ENCODE measurements at places on chromosomes 3 and 15.
A peak's percentile ranks its signal among the peaks of the same experiment; 100 is the strongest.

DNA sequence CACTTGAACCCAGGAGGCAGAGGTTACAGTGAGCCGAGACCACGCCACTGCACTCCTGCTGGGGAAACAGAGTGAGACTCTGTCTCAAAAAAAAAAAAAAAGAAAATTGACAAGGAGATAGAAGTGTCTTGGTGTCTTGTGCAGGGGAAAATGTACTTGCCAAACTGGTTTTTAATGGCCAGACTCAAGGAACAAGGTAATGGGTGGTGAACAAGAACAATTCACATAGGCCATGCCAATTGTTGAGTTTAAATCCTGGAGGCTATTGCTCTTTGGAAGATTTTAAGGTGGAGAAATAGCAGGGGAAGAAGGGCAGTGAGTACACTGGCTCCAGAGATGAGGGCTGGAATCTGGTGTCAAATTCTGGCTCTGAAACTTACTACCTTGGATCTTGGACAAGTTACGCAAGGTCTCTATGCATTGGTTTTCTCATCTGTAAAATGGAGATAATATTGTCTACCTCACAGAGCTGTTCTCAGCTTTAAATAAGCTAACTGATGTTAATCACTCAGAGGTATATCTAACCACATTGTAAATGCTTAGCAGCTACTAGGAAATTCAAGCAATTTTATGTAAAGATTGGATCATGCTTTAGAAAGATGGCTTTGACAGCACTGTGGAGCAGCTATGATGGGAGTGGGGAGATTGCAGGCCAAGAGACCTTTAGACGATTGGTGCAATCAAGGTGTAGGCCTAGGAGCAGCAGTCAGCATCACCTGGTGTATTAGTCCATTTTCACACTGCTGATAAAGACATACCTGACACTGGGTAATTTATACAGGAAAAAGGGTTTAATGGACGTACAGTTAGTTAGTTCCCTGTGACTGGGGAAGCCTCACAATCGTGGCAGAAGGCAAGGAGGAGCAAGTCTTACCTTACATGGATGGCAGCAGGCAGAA, 78.3 kb downstream of the B3GALNT1 start:
- DNase-seq, result no peak

DNA sequence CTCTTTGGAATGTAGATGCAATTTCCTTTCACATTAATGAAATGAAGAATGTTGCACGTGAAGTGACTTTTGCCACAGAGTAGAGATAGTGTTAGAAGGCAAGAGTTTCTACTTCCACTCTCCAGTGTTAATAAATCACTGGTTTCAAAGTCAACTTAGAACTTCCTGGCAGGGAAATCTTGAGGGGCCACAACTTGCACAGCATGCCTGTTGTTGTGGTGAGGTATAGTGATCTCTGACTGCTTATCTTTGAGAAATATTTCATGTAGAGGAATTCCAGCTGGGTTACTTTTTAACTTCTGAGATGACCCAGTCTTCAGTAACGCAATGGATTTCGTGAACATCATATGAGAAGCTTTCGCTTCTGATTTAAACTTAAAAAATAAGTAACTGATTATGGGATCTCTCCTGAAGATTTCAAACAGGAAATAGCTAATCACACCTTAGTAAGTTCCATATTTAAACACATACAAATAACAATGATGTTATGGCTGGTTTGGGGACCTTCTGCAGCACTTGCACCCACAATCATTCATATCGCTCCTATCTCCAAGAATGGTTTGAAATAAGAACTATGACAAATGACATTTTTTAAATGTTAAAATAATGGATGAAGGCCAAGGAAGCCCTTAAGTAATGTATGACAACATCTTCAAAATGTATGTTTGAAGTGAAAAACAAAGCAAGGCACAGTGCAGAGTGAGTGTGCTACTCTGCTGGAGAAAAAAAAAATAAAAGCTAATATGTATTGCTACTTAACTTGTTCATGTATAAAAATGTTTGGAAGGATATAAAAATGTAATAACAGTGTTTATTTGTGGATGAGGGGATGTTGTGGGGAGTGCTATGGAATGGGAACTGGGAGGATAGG, 726.5 kb upstream of the NECTIN3 start:
- DNase-seq, result no peak

DNA sequence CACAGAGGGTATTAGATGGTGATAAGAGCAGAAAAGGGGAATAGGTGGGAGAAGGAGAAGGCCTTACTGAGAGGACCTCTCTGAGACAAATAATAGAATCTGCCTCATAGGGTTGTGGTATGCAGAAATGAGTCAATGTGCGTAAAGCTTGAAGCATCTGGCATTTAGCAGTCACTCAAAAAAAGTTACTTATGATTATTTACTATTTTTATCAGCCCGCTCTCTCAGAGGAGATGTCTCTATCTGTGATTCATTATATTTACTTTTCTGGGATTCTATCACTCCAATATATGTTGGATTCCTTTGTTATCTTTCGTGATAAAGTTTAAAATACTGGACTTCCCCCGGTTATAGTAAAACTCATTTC, 4.6 kb upstream of the TM4SF1 start:
- peak; percentile 60 for DNase-seq

GRCh38 chr3:4850211-4850927, 128.9 kb upstream of the BHLHE40 start:
- DNase-seq, result no peak

DNA sequence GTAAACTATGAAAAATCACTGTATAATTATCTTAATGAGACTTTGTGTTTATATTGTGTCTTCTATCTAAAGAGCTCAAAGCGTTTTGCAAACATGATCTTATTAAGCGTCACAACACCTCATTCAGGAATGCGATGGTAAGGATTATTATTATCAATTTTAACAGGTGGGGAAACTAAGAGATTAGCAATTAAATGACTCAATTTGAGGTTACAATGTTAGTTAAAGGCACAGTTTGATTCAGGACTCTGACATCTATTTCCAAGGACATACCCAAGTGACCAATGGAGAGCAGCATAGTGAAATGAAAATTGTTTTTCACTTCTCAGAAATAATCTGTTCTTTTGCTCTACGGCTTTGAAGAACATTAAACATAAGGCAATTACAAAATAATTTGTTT, 74.6 kb downstream of the FMN1 start:
- no peak for DNase-seq

- DNase-seq, result peak; percentile 76
Measured at GRCh38 chr3:8837162-8837561, 67.7 kb upstream of the OXTR start.

GRCh38 chr3:186150041-186150830, 41.3 kb upstream of the ETV5 start:
- DNase-seq, result no peak

DNA sequence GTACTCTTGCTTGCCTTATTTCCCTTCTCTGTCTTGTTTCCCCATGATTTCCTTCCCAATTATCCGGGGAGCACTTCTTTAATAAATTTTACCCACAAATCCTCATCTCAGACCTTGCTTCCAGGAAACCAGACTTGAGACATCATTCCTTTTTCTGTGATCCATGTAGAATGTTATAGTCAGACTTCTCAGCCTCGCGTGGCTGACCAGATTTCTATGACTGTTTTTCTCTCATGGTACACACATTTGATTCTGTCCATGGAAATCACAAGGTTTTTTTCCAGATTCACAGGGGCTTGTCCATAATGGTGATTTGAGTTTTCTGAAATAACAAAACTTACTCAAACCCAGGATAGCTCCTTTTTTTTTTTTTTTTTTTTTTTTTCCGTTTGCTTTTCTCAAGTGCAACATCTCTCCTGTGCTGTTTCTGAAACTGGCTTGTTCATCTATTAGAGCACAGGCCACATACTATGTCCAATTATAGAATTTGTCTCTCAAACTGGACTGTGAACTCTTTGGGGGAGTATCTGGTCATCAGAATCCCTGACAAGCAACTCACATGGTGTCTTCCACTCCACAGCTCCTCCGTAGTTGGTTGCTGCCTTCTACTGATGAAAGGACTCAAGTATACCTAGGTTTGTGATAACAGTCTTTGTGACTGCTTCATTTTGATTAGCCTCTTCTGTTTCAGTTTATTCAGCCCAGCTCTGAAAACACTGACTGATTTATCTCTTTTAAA, 50.8 kb downstream of the RBMS3 start:
- DNase-seq, result no peak

DNA sequence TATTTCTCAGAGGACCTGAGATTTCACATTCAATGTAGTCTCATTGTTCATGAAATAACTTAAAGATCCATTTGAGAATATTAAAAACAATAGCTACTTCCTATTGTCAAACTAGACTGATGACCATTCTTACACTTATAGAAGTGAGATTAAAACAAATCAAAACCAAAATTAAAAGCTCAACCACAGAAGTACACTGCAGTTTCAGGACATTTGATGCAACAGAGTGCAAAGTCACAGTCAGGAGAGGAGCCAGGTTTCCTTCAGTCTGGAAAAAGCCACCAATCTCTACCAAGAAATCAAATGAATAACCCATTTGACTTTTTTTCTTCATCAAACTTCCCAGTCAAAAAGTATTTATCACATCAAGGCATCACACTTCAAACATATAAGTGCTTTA, 5.5 kb downstream of the CCPG1 start:
- DNase-seq, result no peak

DNA sequence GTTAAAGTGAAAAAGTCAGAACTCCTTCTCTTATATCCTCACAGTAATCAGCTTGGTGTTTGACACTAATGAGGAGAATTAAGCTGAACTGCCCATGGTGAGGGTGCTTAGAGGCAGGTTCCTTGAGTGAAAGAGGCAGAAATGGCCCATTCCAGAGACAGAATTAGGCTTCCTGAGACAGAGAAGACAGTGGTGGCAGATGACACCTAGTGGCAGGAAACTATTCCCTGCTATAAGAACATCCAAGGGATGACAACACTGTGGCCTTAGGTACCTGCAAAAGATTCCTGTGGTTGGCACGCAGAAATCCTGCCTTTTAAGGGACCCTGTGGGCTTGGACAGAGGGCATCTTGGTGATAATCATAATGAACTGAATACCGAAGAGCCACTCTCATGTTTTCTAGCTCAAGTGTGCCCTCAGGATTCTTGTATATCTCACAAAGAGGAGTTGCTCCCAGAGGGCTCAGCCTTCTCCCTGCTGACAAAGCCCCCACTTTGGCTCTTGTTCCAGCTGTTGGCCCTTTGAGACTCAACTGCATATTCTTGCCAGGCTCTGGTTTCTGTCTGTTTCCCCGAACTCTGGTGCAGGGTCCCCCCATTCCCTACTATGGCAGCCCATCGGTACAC, 56.0 kb downstream of the KBTBD12 start:
- DNase-seq, result peak; percentile 70

GRCh38 chr3:161689584-161690298, 193.1 kb downstream of the OTOL1 start:
- no peak for DNase-seq

DNA sequence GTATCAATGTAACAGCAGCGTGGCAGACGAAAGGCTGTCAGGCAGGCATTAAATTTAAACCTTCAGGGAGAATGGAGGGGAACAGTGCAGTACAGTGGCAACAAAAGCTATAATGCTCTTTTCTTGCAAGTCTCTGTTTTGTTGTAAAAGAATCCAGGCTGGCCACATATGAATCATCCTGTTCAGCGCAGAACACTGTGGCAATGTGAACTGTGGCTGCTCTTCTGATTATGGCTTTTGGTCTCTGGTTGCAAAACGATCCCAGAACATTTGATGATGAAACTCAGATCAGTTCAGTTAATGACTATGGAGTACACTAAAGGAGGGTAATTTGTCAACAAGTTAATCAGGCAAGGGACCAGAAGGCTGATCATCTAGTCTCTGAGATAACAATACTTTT, 219.7 kb upstream of the SGO1 start:
- DNase-seq, result peak; percentile 62

DNA sequence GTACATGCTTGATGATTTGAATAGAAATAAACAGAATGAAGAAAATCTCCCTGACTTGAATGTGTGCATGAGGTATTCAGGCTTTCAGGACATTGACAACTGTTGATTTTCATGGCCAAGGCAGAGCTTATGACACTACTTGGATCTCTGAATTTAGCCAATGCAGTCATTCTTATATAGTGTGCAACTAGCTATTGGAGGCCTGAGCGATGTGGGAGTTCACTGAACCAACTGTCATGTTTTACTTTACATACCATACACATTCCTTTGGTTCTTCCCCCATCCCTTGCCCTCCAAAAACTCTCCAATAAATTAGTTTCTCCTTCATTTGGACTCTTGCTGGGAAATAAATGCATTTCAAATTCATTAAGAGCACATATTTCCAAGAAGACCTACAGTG, 460.4 kb downstream of the RBMS3 start:
- no peak for DNase-seq

DNA sequence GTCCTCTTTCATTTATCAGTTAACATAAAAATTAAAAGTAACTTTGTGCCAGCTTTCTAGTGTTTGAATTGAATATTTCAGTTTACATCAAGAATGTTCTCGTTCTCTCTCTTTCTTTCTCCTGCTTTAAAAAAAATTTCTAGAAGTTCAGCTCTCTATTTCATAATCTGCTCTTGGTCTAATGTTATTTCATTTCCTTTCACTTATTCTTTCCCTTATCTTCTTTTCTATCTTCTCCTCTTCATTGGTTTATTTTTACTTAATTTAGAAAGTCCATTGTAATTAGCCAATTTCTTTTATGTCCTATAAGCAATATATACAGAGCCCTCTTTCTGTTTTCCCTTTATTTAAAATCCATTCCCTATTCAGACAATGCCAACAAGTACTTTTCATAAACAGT, 44.6 kb downstream of the CCDC54 start:
- DNase-seq, result no peak

DNA sequence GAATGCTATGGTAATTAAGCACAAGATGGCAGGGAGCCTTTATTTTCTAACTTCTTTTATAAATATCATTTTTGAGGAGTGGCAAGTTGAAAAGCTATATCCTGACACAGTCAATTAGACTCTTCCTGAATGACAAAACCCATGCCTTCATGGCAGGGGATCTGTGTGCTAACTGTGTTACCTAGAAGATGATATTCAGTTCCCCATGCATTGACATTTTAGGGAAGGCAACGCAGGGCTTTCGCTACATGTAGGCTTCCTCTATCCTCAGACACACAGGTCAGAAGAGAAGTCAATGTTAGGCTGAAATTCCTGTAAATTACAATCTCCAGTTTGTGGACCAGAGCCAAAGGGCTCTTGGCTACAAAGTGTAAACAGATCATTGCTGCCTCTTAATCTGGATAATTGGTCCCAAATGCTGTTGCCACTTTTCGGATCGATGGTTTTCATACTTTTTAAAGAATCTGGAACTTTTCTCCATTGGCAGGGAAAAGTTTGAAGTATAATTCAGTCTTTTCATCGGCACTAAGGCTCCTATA, 22.6 kb upstream of the NR2F2 start:
- no peak for DNase-seq

DNA sequence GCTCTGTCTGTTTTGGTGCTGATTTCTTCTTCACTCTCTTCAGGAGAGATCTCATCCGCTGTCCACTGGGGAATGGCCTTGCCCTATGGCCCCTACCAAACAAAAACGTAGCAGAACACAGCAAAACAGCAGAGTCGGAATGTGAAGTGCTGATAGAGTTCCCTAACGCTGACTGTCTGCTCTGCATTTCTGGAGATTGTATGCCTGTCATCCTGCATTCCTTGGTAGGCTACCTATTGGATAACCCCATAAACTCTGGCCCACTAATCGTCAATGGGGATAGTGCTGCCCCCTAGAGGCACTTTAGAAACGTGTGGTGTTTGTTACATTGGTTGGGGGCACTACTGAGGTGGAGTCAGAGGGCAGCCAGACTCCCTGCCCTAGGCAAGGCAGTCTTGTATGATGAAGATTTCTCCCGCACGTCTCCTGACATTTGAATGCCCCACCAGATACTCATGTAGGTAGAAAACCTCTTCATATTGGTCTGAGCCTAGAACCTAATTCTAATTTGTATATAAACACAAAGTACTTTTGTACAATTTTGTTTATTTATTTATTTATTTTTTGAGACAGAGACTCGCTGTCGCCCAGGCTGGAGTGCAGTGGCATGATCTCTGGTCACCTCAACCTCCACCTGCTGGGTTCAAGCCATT, 15.6 kb upstream of the MAGEF1 start:
- DNase-seq, result peak; percentile 83
